Stimulated activated CD8-positive, alpha-beta memory T cell treated with anti-CD3 and anti-CD28 coated beads, Interleukin-15, amount 100 ng/mL, for 1 hour (primary cell): ENCODE measurements at places on chromosomes 3 and 15.

DNA sequence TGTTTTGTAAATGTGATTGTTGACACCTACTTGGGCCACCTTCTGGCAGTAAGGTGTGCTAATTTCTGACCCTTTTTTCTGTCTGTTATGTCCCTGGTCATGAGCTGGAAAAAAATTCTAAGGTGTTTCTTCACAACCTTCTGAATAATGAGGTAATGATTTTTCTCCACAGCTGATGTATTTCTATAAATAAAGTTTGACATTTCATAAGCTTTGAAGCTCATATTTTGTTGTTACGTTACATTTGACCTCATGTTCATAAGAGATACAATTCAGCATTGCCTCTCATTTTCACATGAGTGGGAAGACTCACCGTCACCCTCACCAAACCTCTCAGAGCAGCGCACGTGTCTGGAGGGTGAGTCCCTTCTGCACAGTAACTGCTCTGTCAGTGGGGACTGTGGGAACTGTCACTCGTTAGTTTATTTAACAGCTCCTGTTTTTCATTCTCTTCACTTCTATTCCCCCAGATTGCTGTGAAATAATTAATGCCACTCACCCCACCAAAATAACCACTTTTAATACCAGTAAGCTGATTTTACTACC is 140.9 kb downstream of the PLCL2 start:
- no peak for DNase-seq

- no peak for DNase-seq
These were observed 32.0 kb downstream of the CORO2B start for GRCh38 chr15:68610825-68611224.

GRCh38 chr15:83656192-83656591 is 2.3 kb downstream of the ADAMTSL3 start:
- DNase-seq, result no peak

- DNase-seq, result no peak
These were observed 27.6 kb downstream of the MAPKAPK3 start for GRCh38 chr3:50644561-50644960.

DNA sequence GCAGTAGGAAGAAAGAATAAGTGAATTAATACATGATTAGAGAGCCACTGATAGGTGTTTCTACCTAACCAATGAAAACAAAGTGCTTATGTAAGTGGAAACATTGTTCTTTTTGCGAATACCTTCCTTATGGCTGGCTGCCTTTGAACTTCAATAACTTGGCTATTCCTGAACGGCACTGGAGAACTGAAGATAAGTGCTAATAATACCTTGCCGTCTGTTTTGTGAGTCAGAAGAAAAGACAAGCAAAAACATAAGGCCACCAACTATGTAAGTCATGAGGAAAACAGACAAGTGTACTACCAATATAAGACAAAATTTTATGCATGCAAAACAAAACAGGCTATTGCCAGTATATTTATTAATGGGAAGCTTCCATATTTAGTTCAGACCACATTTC is 160.6 kb downstream of the SUCLG2 start:
- DNase-seq, result no peak

DNA sequence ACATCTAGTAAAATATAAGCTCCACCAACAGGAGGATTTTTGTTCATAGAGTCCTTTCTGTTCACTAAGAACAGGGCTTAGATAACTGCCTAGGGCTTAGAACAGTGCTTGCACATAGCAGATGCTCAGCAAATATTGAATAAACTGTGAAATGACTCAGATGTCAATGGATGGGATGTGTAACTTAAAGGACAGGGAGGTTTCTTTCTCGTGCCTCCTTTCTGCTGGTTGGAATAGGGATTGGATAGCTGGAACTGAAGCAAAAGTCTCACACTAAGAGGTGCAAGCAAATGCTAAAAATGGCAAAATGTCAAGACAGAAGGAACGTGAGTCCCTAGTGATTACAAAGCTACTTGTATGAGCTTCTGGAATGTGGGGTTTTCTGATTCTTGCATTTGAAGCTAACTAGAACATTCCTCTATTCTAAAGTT is 392.8 kb upstream of the WNT5A start:
- DNase-seq, result no peak

DNA sequence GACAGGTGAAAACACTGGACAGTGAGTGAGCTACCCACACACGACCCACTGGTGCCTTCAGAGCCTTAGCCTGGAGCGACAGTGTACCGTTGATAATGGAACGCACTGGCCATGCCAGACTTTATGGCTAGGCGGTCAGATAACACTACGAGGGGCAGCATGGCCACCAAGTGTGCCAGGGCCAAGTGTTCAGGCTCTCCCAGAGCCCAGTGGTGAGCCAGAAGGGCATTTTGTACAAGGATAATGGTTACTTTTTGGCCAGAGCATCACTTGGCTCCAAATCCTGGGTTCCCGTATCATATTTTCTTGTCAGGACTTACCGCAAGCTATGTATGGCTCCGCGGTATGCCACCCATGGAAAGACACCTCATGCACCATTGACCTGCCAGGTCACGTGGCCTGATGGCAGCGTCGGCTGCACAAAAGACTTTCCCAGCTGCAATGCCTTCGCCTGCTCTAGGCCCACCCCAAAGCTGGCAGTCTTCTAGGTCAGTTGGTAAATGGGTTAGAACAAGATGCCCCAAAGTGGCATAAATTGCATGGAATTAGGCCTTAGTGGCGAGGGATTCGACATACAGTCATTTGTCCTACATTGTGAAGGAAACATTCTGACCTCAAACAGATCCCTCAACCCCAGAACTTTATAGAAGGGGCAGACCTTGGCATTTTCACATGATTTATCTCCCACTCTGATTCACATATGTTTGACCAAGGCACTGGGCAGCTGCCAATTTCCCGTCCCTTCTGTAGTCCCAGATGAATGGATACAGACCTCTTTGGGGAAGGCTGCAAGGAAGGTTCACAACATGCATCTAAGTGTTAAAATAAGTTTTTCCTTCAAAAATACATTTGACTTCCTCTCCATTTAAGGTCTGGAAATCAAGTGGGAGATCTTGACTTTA is 12.2 kb upstream of the SLC28A1 start:
- DNase-seq, result no peak

DNA sequence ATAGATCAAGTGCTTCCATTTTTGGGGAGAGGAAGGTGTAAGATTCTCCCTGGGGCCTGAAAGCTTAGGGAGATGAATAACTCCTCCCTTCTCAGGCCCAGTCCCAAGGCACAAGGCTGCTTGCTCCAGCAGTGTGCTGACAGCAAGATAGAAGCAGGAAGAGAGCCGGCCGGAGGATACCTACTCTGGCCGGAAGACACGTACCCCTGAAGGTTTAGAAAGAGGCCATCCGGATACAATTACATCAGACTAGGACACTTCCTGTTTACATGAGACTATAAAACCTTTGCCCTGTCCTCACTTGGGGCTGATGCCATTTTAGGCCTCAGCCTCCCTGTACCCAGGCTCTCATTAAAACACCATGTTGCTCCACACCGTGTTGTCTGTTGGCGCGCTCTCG is 329.9 kb downstream of the SV2B start:
- DNase-seq, result no peak

DNA sequence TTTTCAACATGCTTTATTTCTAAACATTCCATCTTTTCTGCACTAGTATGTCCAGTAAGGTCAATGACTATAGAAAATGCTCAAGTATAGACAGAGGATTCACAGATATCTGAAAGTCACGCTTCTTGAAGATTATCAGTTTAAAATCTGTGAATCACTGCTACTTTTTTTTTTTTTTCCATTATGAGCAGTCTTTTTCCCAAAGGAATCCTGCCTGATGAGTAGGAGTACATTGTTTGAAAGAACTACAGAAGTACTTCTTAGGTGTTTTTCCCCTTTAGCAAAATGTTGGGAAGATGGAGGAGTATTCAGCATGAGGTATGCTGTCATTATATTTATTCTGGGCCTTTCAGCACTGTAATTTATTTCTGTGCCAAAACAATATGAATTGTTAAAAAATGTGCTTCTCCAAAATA is 266.2 kb downstream of the NLGN1 start:
- no peak for DNase-seq

- no peak for DNase-seq
These were observed at the start of gene RHOV for GRCh38 chr15:40873694-40874561. TSS of gene RHOV (minus strand) at chr15:40874234. CDS start at chr15:40874139, 95 bp downstream.

- no peak for DNase-seq
These were observed 7.4 kb downstream of the CISH start for GRCh38 chr3:50604110-50604621.

GRCh38 chr3:185687271-185687878 is 101.3 kb downstream of the SENP2 start:
- DNase-seq, result no peak

GRCh38 chr3:168539909-168540308 is 444.2 kb upstream of the GOLIM4 start:
- no peak for DNase-seq

- no peak for DNase-seq
These were observed 208.9 kb upstream of the ST8SIA2 start for GRCh38 chr15:92184679-92185230.
